ENCODE measurements at places on chromosomes 1 and 21.

DNA sequence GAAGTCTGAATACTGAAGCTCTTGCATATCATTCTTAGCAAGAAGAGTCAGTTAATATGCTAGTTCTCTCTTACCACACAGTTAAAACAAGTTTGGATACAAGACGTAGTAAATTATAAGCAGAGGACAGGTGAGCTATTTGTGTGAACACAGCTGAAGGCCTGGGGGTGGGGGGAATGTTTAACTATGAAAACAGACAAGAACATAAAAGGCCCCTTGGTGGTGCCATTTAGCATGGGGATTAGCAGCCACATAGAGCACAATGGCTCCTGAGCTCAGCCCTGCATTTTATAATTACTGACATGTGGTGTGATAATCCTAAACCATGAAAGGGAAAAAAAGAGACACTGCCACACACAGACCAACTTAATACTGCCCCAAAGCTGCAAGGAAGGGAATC is 94.8 kb downstream of the TGFBR3 start:
- DNase-seq: no peak

DNA sequence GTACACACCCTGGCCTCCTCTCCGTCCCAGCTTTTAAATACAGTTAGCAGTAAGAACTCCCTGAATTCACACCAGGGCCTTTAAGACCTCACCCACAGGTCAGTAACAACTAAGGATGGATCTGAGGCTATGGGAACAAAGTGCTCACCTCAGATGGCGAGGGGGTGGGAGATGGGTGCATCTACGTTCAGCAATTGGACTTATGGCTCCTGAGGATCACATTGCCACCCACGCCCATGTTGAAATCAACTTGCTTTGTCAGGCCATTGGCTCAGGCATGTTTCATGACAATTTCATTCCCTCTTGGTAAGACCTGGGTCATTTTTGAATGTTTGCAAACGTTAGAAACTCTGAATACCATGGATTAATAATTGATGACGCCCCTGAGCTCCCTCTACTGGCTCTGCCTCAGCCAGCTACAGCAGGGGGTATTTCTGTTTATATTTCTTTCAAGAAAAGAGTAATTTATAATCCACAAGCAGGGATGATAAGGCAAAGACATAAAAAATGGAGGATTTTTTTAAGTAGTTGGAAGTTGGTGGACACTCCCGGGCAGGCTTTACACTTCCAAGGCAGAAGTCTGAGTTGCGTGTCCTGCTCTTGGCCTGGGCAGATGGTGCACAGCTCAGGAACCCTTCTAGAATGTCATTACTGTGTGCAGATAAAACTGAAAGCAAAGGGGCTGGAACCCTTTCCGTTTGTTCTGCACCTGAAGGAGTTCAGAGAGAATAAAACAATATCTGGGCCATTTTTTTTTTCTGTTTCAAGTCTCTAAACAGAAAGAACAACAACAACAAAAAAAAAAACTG is 13.7 kb upstream of the LBR start:
- DNase-seq: no peak

- no peak for DNase-seq
Measured at GRCh38 chr1:151838222-151839081, 1.2 kb downstream of the C2CD4D start.

GRCh38 chr1:78255846-78256245 is 210.1 kb downstream of the GIPC2 start:
- no peak for DNase-seq

DNA sequence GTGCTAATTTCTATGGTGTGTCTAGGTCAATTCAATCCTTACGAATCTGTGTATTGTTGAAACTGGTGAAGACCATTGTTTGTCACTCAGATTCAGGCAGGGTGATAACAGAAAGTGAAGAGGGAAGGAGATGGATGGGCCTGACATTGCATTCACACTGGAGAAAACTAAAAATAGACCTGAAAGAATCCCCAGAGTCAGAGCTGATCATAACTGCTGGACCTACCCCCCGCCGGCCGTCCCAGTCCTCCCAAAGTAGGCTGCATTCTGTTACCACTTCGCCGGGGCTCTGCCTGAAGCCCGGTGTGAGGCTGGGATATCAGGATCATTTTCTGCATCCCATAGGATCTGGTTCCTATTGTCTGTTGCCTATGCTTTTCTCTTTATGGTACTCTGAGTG is 121.1 kb downstream of the NUF2 start:
- no peak for DNase-seq

DNA sequence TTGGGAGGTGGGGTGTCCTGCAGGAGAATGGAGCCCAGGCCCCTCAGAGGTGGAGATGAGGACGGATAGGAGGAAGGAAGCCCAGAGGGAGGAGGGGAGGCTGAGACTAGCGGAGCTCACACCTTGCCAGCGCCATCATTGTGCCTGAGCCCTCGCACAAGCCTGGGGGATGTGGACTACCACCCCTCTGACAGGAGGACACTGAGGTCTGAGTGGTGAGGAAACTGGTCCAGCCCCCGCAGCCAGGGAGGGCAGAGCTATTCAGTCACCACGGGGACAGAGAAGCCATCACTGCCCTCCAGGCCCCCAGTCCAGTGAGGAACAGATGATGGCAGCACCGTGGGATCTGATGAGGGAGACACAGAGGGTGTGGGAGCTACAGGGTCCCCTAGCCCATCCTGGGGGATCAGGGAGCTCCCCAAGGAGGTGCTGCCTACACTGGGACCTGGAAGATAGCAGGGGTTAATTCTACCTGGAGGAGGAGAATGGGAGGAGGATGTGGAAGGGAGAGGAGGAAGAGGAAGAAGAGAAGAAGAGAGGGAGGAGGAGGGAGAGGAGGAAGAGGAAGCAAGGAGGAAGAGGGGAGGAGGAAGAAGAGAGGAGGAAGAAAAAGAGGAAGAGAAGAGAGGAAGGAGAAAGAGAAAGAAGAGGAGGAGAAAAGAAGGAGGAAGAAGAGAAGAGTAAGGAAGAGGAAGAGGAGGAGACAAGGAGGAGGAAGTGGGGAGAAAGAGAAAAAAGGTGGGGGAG is 31.0 kb downstream of the MATN1 start:
- no peak for DNase-seq
